Endothelial cell of umbilical vein (primary cell): ENCODE measurements at places on chromosomes 4 and X. TPM values are rescaled to one million over a fixed set of nuclear protein-coding genes. Genes with fewer than 3 reads are reported as not detected.

ZDHHC15 gene
- polyA plus RNA-seq = 0.03 TPM in 1 of 2 replicates, not detected in the other

GYPE gene
- polyA plus RNA-seq = 0.51 and 0.58 TPM in 2 replicates

TBC1D9 gene
- 21.7 and 22.7 TPM in 2 replicates for polyA plus RNA-seq

F8A1 gene
- polyA plus RNA-seq = 9.6 and 10.0 TPM in 2 replicates

BMPR1B gene
- 0.25 and 0.28 TPM in 2 replicates for polyA plus RNA-seq

DMRTC1 gene
- polyA plus RNA-seq = not detected in 2 replicates

FAM3A gene
- polyA plus RNA-seq = 32.0 and 37.3 TPM in 2 replicates

TRPC3 gene
- not detected in 2 replicates for polyA plus RNA-seq

USP11 gene
- polyA plus RNA-seq = 20.7 and 24.0 TPM in 2 replicates

TRPC5OS gene
- not detected in 2 replicates for polyA plus RNA-seq

QRFPR gene
- not detected in 2 replicates for polyA plus RNA-seq

TRAM1L1 gene
- polyA plus RNA-seq = 0.65 and 0.88 TPM in 2 replicates

PRSS12 gene
- polyA plus RNA-seq = 0.16 and 0.22 TPM in 2 replicates

BMX gene
- polyA plus RNA-seq = 42.9 and 49.8 TPM in 2 replicates

TMEM31 gene
- polyA plus RNA-seq = 0.19 TPM in 1 of 2 replicates, not detected in the other

CXorf49 gene
- not detected in 2 replicates for polyA plus RNA-seq

IGFBP7 gene
- polyA plus RNA-seq = 770 and 1,004 TPM in 2 replicates

IL13RA2 gene
- polyA plus RNA-seq = not detected in 2 replicates

SPP1 gene
- polyA plus RNA-seq = not detected in 2 replicates

TFDP3 gene
- not detected in 2 replicates for polyA plus RNA-seq

USP26 gene
- not detected in 2 replicates for polyA plus RNA-seq

SCRG1 gene
- polyA plus RNA-seq = not detected in 2 replicates

ELMOD2 gene
- 2.6 and 5.0 TPM in 2 replicates for polyA plus RNA-seq

KLKB1 gene
- not detected in 2 replicates for polyA plus RNA-seq

RAB33A gene
- 1.3 and 1.6 TPM in 2 replicates for polyA plus RNA-seq

STOX2 gene
- polyA plus RNA-seq = 0.03 and 0.32 TPM in 2 replicates

GIMD1 gene
- not detected in 2 replicates for polyA plus RNA-seq

FOXR2 gene
- polyA plus RNA-seq = not detected in 2 replicates

MAGEB3 gene
- polyA plus RNA-seq = not detected in 2 replicates

CT45A5 gene
- polyA plus RNA-seq = not detected in 2 replicates

ATP1B4 gene
- not detected in 2 replicates for polyA plus RNA-seq

RTL9 gene
- not detected in 2 replicates for polyA plus RNA-seq

POU3F4 gene
- not detected in 2 replicates for polyA plus RNA-seq

INTU gene
- polyA plus RNA-seq = 1.2 and 1.4 TPM in 2 replicates

TRO gene
- 34.7 TPM in 2 replicates for polyA plus RNA-seq

KIT gene
- 12.0 and 19.8 TPM in 2 replicates for polyA plus RNA-seq

NEK1 gene
- polyA plus RNA-seq = 1.7 and 2.6 TPM in 2 replicates

MXRA5 gene
- polyA plus RNA-seq = not detected in 2 replicates

CCKAR gene
- polyA plus RNA-seq = not detected in 2 replicates

HEPH gene
- polyA plus RNA-seq = 0.08 and 0.21 TPM in 2 replicates

MAP9 gene
- polyA plus RNA-seq = 0.06 and 0.17 TPM in 2 replicates

CYBB gene
- not detected in 2 replicates for polyA plus RNA-seq

SPANXD gene
- polyA plus RNA-seq = not detected in 2 replicates

NEUROG2 gene
- not detected in 2 replicates for polyA plus RNA-seq

PHOX2B gene
- polyA plus RNA-seq = not detected in 2 replicates

GDPD2 gene
- 0.08 and 0.11 TPM in 2 replicates for polyA plus RNA-seq

MAEA gene
- 108 and 116 TPM in 2 replicates for polyA plus RNA-seq

FDCSP gene
- polyA plus RNA-seq = not detected in 2 replicates

FBXO8 gene
- 8.8 and 9.9 TPM in 2 replicates for polyA plus RNA-seq

TRIM75 gene
- polyA plus RNA-seq = not detected in 2 replicates

SSX2B gene
- polyA plus RNA-seq = not detected in 2 replicates

KLHL15 gene
- 0.91 and 1.4 TPM in 2 replicates for polyA plus RNA-seq

SH3RF1 gene
- polyA plus RNA-seq = 16.2 and 16.7 TPM in 2 replicates
